ENCODE measurements at places on chromosomes 2 and 18.

GRCh38 chr2:96618596-96619283 is 19.4 kb downstream of the KANSL3 start:
- DNase-seq = no peak

GRCh38 chr2:16012626-16013358 is 72.4 kb downstream of the MYCN start:
- no peak for DNase-seq

DNA sequence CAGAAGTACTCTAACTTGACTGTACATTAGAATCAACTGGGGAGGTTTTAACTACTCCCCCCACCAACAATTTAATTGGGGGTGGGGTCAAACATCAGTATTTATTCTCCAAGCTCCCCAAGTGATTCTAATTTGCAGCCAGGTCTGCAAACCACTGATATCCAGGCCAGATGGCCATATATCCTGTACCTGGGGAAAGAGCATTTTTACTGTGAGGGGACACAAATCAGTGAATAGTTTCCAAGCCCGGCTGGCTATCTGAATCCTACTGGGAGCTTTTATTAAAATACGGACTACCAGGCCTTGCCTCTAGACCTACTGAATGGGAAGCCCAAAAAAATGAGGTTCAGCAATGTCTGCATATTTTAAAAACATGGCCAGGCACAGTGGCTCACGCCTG is 88.5 kb downstream of the TCF4 start:
- no peak for DNase-seq

GRCh38 chr2:218643751-218644310 is 15.6 kb downstream of the ZNF142 start:
- no peak for DNase-seq

- DNase-seq = no peak
These were observed 40.2 kb downstream of the ATOH8 start for GRCh38 chr2:85794038-85794441.

- DNase-seq = no peak
These were observed 83.6 kb downstream of the ACVR1 start for GRCh38 chr2:157792335-157793052.

GRCh38 chr2:16126517-16127275 is 186.3 kb downstream of the MYCN start:
- DNase-seq = no peak

GRCh38 chr2:11936761-11937160 is 190.3 kb downstream of the LPIN1 start:
- no peak for DNase-seq

- DNase-seq = no peak
These were observed 18.4 kb downstream of the SLC4A3 start for GRCh38 chr2:219645631-219646527.

GRCh38 chr2:42249887-42250286 is 80.7 kb downstream of the EML4 start:
- no peak for DNase-seq

- no peak for DNase-seq
These were observed 180.6 kb downstream of the MC4R start for GRCh38 chr18:60191926-60192325.

- no peak for DNase-seq
These were observed 10.6 kb downstream of the RND3 start for GRCh38 chr2:150476809-150477302.

DNA sequence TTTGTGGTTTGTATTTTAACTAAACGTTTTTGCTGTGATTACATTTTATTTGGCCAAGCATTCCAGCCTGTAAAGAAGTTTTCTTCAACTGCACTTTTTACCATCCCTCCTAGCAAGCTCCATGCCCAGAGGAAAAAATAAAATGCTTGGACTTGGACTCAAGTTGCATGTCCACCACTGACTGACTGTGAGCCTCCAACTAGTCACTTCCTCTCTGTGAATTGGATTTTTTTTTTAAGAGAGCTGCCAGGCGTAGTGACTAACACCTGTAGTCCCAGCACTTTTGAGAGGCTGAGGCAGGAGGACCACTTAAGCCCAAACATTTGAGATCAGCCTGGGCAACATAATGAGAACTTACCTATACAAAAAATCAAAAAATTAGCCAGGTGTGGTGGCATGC is 1185.2 kb upstream of the PIK3C3 start:
- no peak for DNase-seq

- DNase-seq = no peak
These were observed 80.5 kb downstream of the HAUS1 start for GRCh38 chr18:46184727-46185126.

GRCh38 chr2:224832207-224832606 is 116.0 kb upstream of the CCDC195 start:
- no peak for DNase-seq

DNA sequence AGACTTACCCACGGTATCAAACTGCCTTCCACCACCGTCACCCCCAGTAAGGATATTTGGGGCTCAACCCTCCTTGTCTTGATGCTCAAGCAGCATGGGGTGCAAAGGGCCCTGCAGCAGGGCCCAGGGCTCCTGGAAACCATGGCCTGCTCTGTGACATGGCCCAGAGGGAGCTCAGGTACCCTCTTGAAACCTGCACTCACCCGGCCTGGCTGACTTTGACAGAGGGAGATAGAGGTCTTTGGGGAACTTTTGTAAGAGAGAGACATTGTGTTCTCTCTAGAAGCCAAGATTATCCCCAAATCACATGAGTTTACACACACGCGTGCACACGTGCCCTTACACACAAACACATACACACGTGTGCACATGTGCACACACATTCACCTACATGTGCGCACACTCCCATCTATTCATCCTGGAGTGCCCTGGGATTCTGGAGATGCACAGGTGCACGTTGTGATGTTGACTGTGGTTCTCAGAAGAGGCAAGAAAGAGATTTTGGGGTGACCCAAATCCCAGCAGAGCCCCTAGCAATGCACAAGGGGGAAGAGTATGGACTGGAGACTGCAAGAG is 19.6 kb upstream of the KCNK3 start:
- DNase-seq = no peak

DNA sequence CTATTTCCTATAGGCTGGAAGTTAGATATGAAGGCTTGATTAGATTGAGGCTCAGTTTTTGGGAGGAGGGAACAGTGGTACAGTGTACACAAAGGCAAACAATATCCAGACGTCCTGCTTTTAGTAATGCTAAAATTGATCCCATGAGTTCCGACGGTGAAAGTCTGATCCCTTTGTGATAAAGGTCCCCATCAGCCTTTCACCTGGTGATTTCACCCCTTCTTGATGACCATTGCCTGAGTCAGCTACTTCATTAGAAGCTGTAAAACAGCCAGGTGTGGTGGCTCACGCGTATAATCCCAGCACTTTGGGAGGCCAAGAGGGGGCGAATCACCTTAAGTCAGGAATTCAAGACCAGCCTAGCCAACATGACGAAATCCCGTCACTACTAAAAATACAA is 29.7 kb downstream of the TWSG1 start:
- no peak for DNase-seq

DNA sequence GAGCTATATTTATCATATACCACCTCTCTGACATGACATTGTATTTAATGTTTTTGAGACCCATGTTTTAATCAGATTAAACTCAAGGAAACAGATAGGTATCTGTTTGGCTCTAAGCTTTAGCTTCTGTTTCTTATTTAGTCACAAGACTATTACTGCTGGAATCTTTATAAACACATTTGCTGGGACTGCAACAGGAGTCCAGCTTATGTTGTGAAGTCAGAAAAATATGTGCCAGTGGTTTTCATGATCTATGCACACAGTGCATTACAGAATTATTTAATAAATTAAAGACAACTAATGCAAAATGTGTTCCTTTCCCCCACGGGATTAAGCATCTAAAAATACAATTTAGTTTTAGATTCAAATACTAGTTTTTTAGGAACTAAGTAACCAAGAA is 338.9 kb downstream of the ZEB2 start:
- no peak for DNase-seq

GRCh38 chr2:230068651-230069055 is at the start of gene SLC16A14:
Gene SLC16A14 (minus strand): TSS chr2:230068924. CDS start chr2:230059352, 9,572 bp downstream.
- no peak for DNase-seq

- DNase-seq = no peak
These were observed 567.2 kb downstream of the SATB2 start for GRCh38 chr2:198890490-198890889.

DNA sequence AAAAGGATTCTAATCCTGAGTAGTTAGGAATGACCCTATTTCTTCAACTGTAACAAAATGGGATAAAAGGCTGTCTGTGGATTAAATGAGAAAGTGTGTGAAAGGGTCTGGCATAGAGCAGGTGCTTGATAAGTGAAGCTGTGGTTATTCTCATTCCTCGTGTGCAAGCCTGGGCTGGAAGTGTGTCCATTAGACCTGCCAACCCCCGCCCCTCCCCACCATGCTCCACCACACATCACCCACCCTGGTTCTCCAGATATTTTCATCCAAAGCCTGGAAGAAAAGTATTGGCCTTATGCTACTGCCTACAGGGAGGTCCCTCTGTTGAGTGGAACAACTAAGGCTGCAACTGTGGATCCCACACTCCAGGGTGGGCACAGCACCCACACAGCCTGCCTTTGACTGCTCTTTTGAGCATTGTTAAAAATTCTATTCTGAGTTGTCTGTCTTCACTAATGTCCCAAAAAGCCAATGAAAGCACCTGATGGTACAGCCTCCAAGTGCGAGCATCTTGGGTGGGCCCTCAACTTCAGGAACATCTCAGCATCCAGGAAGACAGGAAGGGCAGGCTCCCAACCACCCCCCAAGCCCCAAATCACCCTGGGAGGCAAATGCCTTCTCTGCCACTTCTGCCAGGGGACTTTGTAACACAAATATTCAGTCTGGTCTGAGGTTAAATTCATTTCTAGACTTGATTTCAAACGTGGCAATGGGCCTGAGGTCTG is 102.8 kb upstream of the PPP1CB start:
- no peak for DNase-seq

DNA sequence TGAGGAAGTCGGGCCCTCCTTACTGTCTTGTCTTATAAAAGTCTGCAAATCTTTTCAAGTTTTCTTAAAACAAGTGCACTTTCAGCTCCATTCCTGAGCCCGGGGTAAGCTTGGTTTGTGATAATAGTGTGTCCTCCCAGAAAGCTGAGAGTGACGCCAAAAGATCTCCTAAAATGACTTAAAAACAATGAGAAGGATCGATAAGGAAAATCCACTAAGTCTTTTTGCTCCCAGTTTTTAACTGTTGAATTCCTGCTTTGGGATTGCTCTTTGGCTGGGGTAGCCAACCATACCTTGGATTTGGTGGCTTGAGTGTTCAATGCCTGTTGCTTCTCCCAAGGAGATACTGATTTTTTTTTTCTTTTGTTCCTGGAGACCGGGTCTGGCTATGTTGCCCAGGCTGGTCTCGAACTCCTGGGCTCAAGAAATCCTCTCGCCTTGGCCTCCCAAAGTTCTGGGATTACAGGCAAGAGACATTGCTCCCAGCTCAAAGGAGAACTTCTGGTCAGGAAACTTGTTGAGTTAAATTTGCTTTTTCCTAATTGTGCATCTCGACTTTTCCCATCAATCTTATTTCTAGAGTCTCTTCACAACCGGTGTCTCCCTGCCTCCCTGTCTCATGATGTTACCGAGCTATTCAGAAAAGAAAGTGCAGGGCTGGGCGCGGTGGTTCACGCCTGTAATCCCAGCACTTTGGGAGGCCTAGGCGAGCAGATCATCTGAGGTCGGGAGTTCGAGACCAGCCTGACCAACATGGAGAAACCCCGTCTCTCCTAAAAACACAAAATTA is 3.0 kb downstream of the TGIF1 start:
- no peak for DNase-seq

GRCh38 chr2:55232863-55233657 is 572 bp downstream of the RPS27A start:
- no peak for DNase-seq

GRCh38 chr2:16640001-16640700 is 25.5 kb downstream of the CYRIA start:
- no peak for DNase-seq

DNA sequence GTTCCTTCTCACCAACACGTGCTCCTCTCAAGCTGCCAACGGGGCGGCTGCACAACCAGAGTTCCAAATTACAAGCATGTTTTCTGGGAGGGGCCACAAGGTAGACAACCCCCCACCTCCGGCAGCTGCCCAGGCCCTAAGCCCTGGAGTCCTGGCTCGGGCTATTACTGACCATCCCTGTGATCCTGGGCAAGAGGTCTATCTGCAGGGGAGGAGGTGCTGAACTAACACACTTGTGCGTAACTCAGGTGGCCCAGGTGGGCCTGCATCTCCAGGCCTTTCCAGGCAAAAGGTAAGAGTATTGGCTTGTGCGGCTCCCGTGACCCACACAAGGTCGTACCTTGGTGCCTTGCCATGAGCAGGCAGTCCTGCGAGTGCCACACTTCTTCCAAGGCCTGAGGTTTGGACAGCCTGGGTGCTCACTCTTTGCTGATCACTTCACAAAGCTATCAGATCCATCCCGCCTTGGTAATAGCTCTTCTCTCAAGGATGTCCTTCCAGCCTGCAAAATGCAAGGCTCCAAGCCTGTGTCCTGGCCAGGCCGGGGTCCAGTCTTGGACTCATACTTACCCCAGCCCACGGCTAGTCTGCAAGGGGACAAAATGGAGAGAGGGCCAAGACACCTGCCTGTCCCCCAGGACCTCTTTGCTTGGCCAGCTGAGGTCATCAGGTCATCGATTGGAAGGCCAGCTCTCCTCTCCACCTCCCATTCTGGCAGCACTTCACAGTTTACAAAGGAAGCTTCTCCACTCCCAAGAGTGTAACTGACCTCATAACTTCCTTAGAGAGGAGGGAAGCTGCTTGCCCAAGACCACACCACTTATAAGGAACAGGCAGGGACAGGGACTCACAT is 33.9 kb downstream of the ADRA2B start:
- DNase-seq = no peak

GRCh38 chr18:74961596-74961995 is 247.3 kb downstream of the PTGR3 start:
- DNase-seq = no peak

DNA sequence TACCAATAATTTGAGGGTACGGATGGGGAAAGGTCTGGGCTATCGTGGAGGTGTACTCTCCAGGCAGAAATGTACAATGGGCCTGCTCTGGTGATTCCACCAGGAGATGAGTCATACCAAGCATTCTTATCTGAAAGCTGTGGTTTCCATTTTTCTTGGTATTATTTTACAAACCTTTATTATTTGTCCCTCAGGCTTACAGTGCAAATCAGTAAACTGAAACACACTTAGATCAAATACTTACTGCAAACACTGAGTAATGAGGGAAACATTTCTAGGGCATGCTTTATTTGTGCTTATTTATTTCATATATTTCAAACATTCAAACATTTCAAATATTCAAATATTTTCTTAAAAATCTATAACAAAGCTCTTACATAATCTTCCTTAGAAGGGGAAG is 319.8 kb downstream of the RND3 start:
- DNase-seq = no peak

- DNase-seq = no peak
These were observed 124.3 kb upstream of the SLC39A10 start for GRCh38 chr2:195532628-195533271.

GRCh38 chr2:129734343-129735034 is 245.0 kb upstream of the RAB6C start:
- no peak for DNase-seq

GRCh38 chr2:196099916-196100315 is 31.3 kb upstream of the DNAH7 start:
- DNase-seq = no peak

- DNase-seq = no peak
These were observed 164.8 kb upstream of the STK17B start for GRCh38 chr2:196336207-196336606.
